Naive thymus-derived CD8-positive, alpha-beta T cell (primary cell): ENCODE measurements at places on chromosomes 4 and X.

- DNase-seq, result peak; percentile 43
Measured at GRCh38 chrX:129961180-129962083, 21.0 kb upstream of the BCORL1 start.

DNA sequence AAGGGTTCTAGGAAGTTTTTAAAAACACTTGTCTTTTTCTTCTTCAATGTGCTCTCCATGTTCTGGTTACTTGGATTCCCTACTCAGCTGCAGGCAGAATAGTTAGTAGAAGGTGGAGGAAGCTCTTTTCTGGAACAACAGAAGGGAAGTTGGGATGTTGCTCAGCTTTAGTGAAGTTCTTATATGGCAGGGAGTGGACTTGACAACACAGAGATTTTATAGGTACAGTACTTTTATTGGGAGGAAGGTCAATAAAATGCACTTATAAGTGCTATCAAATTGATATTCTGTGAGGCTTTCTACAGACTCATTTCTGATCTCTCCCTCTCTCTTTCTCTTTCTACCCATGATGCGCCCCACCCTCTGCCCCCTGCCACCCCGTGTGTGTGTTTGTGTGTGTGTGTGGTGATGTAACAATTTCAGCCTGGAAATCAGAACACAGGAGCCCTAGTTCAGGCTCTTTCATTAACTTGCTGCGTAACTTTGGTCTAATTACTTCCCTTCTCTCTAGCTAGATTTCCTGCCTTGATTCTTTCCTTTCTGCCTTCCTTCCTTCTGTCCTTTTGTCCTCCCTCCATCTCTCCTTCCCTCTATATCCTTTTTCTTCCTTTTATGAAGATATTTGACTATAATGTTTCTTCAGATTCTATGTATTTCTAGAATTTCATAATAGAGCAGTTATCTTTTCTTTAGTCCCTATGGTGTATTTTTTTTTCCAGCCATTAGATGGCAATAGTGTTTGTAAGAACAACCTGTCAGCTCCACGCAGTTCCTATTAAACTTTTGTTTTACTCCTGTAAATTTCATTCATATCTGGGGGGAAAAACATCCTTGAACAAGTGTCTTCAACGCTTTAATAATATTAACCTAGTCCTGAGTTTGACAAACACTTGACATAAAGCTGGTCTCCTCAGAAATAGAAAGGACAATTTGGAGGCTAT lies 37.1 kb downstream of the HEPH start:
- DNase-seq, result peak; percentile 2

- DNase-seq, result no peak
Measured at GRCh38 chr4:74549936-74550335, 105.0 kb downstream of the AREG start.

DNA sequence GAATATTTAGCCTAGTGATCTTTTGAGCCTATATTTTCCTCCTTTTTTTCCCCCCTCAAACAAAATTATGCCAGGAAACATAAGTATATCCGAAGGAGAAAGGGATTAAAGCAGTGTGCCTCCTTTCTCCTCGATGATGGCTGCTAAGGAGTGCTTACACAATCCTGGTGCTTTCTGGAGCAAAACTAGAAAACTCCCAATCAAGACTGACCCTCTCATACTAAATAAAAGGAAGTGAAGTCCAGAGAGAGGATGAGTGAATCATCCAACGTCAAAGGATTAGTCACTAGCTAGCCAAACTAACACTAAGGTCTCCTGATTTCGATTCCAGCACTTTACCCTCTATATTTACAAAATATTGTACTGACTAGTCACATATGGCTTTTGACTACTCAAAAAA lies 146.8 kb downstream of the PPP3CA start:
- no peak for DNase-seq

DNA sequence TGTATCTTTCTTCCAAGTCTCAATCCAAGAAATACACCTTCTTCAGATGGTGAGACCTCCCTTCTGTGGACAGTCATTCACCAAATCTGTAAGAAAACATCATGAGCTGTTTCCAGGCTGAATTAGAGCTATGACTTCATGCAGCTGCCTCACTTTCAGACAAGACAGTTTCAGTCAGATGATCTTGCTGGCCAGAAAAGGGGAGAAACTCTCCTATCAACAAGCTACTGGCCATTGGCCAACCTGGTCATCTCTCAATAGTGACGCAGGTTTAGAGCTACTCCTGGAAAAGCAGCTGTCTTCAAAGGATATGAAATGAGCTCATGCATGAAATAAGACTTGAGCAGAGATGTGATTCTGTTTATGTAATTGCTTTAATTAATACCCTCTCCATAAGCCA lies 69.6 kb upstream of the NDP start:
- DNase-seq, result no peak

DNA sequence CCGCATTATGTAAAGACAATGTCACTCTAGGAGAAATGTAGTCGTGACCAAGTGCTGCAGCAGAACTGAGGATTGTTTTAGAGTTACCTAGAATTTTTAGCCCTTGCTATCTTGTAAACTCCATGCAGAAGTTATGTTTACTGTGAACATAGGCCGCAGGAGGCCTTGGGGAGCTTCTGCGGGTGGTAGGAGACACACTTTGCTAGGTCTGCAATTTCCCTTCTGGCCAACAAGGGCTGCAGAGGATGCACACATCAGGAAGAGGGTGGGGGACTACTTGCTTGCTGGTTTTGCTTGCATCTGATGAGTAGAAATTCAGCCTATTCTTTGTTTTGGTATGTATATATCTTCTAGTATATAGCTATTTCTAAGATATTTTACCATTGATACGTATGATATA lies 23.1 kb downstream of the BANK1 start:
- no peak for DNase-seq

DNA sequence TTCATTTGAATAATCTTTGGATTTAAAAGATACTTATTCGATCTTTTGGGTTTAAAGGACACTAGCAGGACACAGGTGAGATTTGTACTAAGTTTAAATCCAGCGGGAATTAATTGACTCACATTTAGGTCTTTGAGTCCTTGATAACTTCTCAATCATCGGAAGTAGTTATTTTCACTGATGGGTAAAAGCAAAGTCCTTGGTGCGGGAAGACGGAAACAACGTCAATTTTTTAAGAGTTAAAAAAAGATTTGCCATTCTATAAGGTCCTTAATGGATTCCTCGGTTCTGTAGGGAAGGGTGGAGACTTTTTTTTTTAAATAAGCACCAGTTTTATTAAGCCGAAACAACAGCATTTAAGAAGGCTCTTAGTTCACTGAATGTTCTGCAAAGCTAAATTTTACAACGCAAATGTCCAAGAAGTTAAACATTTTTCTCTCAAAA lies 2.9 kb downstream of the TMSB4X start:
- DNase-seq, result no peak

DNA sequence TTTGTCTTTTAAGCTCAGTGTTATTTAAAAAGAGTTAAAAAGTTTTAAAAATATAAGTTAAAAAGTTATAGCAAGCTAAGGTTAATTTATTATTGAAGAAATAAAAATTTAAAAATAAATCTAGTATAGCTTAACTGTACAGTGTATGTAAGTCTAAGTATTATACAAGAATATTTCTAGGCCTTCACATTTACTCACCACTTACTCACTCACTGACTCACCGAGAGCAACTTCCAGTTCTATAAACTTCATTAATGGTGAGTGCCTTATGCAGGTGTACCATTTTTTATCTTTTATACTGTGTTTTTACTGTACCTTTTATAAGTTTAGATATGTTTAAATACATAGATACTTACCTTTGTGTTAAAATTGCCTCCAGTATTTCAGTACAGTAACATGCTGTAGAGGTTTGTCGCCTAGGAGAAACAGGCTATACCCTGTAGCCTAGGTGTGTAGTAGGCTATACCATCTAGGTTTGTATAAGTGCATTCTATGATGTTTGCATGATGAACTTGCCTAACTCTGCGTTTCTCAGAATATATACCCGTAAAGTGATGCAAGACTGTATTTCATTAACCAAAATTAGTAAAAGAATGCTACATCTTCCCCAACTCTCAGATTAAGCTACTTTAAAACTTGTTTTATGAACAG lies 202.9 kb downstream of the CFAP299 start:
- DNase-seq, result no peak

DNA sequence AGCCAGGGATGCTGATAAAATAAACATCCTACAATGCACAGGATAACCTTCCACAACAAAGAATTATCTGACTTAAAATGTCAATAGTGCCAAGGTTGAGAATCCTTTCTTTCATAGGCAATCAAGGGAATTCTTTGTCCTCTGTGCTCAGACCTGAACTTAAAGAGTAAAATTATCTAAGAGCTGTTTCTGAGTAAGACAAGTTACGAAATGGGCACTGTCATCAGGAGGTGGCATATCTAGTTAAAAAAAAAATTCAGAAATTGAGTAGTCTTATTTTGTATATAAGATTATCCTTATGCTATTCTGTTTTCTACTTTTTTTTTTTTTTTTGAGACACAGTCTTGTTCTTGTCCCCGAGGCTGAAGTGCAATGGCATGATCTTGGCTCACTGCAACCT lies 3.3 kb upstream of the RAB33B start:
- no peak for DNase-seq

GRCh38 chrX:15816886-15817285 lies 26.6 kb downstream of the ZRSR2 start:
- DNase-seq, result peak; percentile 11

- no peak for DNase-seq
Measured at GRCh38 chr4:38332699-38333098, 331.3 kb upstream of the KLF3 start.

DNA sequence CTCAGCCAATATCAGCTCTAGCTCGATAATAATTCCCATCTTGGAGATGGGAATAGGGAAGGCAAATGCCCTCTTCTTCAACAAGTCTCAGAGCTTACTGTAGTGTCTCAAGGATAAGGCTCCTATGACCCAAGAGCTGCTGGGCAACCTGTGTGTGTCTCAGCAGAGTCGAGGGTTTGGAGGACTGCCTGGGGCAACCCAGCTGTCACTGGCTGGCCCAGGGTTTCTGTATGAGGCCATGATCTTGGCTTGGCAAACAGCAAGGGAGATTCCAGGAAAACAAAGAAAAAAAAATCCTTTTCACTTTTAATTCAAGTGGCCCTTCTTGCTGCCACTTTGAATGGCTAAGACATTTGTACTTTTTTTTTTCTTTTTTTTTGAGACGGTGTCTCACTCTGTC lies 34.4 kb downstream of the TMSB4X start:
- DNase-seq, result no peak

DNA sequence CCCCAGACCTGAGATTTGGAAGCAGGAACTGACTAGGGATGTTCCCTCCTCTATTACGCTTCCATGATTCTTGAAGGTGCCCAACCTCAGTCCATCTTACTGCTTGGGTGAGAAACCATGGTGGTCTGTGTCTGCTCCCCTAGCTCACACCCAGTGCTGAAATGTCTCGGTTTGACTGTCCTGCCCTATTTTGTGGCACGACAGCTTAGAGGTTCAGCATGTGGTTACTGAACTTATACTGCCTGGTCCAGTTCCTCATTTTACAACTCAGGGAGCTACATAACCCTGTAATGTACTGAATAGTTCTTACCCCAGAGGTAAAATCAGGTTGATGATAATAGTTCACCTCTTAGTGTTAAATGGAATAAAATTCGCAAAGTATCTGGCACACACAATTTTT lies 203.1 kb downstream of the RBM46 start:
- no peak for DNase-seq

DNA sequence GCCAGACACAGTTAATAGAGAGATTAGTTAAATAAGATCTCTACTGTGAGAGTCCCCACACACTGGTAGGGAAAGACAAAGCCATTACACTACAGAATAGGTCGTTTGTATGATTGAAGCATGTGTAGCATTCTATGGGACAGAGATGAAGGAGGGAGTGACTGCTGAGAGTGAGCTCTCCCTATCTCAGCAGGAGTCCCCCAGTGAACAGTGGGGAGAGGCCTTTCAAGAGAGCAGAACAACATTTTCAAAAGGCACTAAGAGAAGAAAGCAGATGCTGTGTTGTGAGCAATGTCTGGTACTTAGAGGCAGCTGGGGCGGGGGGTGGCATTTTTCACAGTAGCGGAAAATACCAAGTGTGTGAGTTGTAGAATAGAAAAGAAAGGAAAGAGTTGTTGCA lies 413.6 kb downstream of the AFF2 start:
- DNase-seq, result no peak

DNA sequence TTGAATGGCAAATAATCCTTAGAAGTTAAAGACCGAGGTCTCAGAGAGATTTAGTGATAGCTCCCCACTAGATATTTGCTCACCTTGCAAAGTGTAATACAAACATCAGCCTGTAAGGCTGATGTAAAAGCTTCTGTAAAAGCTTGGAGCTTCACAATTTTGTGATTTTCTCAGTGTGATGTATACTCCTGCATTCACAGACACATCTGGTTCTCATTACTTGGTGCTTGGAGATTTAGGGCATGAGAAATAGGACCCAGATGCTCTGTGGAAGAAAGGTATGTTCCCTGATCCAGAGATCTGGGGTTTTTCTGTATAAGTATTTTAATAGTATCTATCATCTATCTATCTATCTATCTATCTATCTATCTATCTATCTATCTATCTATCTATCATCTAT lies 1664.3 kb downstream of the C4orf33 start:
- no peak for DNase-seq

GRCh38 chr4:79065262-79065661 lies 126.0 kb upstream of the PAQR3 start:
- no peak for DNase-seq

DNA sequence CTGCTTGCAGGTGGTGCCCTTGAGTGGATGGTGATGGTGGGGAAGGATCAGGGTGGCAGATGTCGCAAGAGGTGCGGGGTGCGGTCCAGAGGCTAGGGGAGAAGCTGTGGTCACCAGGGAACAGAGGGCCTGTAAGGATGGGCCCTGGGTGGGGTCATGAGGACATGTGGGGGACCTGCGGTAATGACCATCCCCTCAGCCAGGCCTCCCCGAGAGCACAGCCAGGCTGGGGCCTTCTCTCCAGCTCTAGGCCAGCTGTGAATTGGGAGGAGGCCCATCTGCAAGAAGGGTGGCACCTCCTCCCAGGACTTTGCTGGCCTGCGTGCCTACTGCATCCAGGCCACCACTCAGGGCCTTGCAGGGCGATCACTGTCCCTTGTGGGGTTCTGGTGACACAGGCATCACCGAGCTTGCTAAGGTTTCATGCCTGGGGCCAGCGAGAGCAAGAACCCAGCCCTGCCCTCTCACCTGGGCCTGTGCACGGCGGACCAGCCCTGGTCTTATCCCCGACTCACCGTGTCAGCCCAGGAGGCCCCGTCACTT lies 34.1 kb upstream of the MXD4 start:
- peak; percentile 17 for DNase-seq

- DNase-seq, result no peak
Measured at GRCh38 chrX:30822764-30823163, 66.3 kb downstream of the TAB3 start.

DNA sequence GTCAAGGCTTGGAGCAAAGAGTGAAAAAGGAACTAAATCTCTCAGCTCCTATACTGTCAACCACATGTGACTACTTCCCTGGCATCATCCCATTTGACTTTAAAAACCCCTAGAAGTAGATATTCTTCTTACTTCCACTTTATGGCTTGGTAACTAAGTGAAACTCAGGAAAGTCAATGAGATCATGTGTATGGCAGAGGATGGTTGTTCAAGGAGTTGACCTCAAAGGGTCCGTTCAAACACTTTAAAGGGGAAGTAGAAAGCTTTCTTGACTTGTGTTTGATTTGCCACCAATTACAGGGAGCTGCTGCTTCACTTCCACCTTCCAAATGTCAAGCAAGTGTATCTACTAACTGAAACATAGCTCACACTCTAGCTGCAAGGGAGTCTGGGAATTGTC lies 187.2 kb downstream of the RAB28 start:
- DNase-seq, result no peak
